Osteoblast (primary cell): ENCODE measurements at places on chromosomes 11 and 22. TPM values are rescaled to one million over a fixed set of nuclear protein-coding genes. Genes with fewer than 3 reads are reported as not detected.

TRPM5 gene
- total RNA-seq: under 0.01 TPM in 1 of 2 replicates, not detected in the other

NELL1 gene
- not detected in 2 replicates for total RNA-seq

DNA sequence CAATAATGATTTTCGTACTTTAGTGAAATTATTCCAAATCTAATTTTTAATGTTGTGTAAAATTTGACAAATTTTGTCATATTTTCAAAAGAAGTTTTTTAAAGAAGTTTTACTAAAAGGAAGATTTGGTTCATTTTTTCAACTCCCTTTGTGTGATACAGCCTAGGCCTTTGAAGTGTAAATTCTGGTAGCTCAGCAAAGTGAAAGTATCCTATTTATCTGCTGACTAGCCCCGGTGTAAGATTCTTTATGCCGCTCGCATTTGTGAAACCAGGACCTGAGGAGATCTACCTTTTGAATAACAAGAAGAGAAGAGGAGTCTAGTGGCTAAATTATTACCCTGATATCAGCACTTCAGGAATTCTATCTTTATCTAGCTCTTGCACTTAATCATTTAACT lies 177.4 kb downstream of the JRKL start:
- H3K36me3 ChIP-seq: no peaks in the 10 kb centered on the region
- DNase-seq: no peak
- H3K4me3 ChIP-seq: peak overlapping the region; percentile 61
- no peaks in the 10 kb centered on the region for H3K27me3 ChIP-seq
- no peaks in the 10 kb centered on the region for H3K4me1 ChIP-seq

GRCh38 chr11:587978-588380 lies 11.7 kb downstream of the PHRF1 start:
- H3K36me3 ChIP-seq: peaks cover 63% of the 10 kb centered on the region
- H3K4me1 ChIP-seq: peaks cover 9% of the 10 kb centered on the region
- DNase-seq: peak; percentile 95
- H3K27me3 ChIP-seq: no peaks in the 10 kb centered on the region
- H3K4me3 ChIP-seq: no peak overlapping the region
- H3K27ac ChIP-seq: peak overlapping the region; percentile 57

KDM4E gene
- not detected in 2 replicates for total RNA-seq

DNA sequence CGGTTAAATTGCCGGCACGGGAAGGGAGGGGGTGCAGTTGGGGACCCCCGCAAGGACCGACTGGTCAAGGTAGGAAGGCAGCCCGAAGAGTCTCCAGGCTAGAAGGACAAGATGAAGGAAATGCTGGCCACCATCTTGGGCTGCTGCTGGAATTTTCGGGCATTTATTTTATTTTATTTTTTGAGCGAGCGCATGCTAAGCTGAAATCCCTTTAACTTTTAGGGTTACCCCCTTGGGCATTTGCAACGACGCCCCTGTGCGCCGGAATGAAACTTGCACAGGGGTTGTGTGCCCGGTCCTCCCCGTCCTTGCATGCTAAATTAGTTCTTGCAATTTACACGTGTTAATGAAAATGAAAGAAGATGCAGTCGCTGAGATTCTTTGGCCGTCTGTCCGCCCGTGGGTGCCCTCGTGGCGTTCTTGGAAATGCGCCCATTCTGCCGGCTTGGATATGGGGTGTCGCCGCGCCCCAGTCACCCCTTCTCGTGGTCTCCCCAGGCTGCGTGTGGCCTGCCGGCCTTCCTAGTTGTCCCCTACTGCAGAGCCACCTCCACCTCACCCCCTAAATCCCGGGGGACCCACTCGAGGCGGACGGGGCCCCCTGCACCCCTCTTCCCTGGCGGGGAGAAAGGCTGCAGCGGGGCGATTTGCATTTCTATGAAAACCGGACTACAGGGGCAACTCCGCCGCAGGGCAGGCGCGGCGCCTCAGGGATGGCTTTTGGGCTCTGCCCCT lies 529 bp upstream of the CCND1 start:
- peaks cover 23% of the 10 kb centered on the region for H3K36me3 ChIP-seq
- peaks cover 51% of the 10 kb centered on the region for H3K4me1 ChIP-seq
- DNase-seq: peak; percentile 85
- peak overlapping the region; percentile 97 for H3K27ac ChIP-seq
- H3K4me3 ChIP-seq: peak overlapping the region; percentile 91

DNA sequence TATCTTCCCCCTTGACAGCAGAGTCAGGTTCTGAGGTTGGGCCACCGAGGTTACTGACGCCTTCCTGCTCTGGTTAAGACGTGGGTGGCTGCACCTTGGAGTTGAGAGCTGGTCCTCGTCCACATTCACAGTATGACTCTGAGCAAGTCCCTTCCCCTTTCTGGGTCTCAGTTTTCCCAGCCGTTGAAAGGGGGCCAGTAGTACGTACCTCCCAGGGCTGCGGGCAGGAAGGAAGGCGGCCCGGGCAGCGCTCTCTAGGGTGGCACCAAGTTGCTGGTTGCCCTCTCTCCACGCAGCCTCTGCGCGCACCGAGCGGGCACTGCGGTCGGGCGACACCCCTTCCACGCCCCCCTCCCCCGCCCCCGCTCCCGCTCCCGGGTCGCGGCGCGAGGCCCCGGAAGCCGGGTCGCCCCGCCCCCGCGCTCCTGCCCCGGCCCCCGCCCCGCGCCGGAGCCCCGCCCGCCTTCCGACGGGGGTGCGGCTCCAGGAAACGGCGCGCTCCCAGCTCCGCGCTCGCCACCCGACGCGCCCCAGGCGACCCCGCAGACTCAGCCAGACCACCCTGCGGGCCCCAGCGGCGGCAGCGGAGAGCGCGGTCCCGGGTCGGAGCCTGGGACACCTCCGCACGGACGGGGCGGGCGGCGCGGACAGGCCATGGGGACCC lies at the start of gene EHBP1L1:
TSS of gene EHBP1L1 (plus strand) at position 486 of the 664 bp plus-strand sequence. CDS start 250 bp downstream, outside the sequence.
- peak within 1 kb of the TSS; percentile 81 for H3K27ac ChIP-seq
- peaks cover 55% of the 10 kb centered on the region for H3K4me1 ChIP-seq
- H3K4me3 ChIP-seq: peak within 1 kb of the TSS; percentile 77
- no peaks in the 10 kb centered on the region for H3K27me3 ChIP-seq
- DNase-seq: peak; percentile 98

GRCh38 chr11:116557282-116557681 lies 215.5 kb downstream of the BUD13 start:
- no peaks in the 10 kb centered on the region for H3K36me3 ChIP-seq
- no peaks in the 10 kb centered on the region for H3K27me3 ChIP-seq
- no peak for DNase-seq

DNA sequence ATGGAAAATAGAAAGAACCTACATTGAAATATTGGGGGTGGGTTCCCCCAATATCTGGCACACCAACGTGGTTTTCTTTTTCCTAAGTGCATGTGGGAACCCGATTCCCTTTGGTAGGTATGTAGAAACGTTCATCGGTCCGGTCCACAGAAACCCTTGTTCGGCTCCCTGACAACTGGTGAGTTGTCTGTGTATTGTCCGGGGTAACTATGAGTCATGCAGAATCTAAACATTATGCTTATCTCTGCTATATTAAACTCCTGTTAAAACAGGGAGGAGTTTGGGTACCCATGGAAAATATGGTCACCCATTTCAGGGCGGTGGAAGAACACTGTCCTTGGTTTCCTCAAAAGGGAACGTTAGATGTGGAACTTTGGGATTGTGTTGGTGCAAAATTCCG lies 25.1 kb upstream of the ALDH3B2 start:
- peaks cover 13% of the 10 kb centered on the region for H3K27me3 ChIP-seq
- H3K27ac ChIP-seq: no peak overlapping the region
- H3K4me1 ChIP-seq: no peaks in the 10 kb centered on the region
- no peaks in the 10 kb centered on the region for H3K36me3 ChIP-seq
- no peak for DNase-seq

GRCh38 chr11:28699701-28700100 lies 591.5 kb downstream of the METTL15 start:
- no peak for DNase-seq
- peaks cover 8% of the 10 kb centered on the region for H3K4me1 ChIP-seq

HOATZ gene
- total RNA-seq: not detected in 2 replicates

- peaks cover 3% of the 10 kb centered on the region for H3K4me1 ChIP-seq
- H3K27ac ChIP-seq: no peak overlapping the region
- no peak overlapping the region for H3K4me3 ChIP-seq
- DNase-seq: peak; percentile 52
Observed at GRCh38 chr11:69135420-69136363, 20.0 kb upstream of the SMIM38 start.

- H3K4me1 ChIP-seq: peaks cover 10% of the 10 kb centered on the region
- no peak overlapping the region for H3K4me3 ChIP-seq
Observed at GRCh38 chr11:125073616-125074483, 10.7 kb downstream of the SLC37A2 start.

RGL4 gene
- not detected in 2 replicates for total RNA-seq

GRCh38 chr22:23828800-23829680 lies 9.8 kb downstream of the DERL3 start:
- no peak overlapping the region for H3K4me3 ChIP-seq
- H3K4me1 ChIP-seq: peaks cover 28% of the 10 kb centered on the region
- H3K27me3 ChIP-seq: no peaks in the 10 kb centered on the region

- H3K36me3 ChIP-seq: no peaks in the 10 kb centered on the region
- H3K4me1 ChIP-seq: peaks cover 34% of the 10 kb centered on the region
- peaks cover 1% of the 10 kb centered on the region for H3K27me3 ChIP-seq
- peak; percentile 84 for DNase-seq
Observed at GRCh38 chr22:32534252-32535235, 59.9 kb downstream of the FBXO7 start.

EFCAB6 gene
- 1.8 and 2.9 TPM in 2 replicates for total RNA-seq

KRTAP5-2 gene
- not detected in 2 replicates for total RNA-seq

DNA sequence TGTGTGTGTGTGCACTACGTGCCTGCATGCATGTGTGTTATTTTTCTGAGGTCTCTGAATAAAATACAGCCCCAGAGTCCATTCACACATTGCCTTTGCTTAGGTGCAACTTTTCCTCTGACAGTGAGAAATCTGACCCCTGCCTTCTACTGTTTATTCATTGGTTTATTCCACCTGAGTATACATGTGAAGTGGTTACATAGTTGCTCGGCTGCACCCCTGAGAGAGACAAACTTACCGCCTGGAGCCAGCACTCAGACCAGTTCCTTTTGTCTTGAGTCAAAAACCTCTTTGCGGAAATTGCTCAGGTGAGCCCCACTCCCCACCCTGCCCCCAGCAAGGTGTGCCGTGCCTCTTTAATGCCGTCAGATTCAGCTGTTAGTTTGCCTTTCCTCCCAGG lies 363.6 kb downstream of the BRD1 start:
- H3K36me3 ChIP-seq: no peaks in the 10 kb centered on the region
- H3K4me3 ChIP-seq: no peak overlapping the region
- H3K4me1 ChIP-seq: no peaks in the 10 kb centered on the region
- DNase-seq: no peak
- H3K27me3 ChIP-seq: no peaks in the 10 kb centered on the region

KCNK7 gene
- 0.29 TPM in 1 of 2 replicates, not detected in the other for total RNA-seq

MMP1 gene
- 0.72 and 1.5 TPM in 2 replicates for total RNA-seq

DNA sequence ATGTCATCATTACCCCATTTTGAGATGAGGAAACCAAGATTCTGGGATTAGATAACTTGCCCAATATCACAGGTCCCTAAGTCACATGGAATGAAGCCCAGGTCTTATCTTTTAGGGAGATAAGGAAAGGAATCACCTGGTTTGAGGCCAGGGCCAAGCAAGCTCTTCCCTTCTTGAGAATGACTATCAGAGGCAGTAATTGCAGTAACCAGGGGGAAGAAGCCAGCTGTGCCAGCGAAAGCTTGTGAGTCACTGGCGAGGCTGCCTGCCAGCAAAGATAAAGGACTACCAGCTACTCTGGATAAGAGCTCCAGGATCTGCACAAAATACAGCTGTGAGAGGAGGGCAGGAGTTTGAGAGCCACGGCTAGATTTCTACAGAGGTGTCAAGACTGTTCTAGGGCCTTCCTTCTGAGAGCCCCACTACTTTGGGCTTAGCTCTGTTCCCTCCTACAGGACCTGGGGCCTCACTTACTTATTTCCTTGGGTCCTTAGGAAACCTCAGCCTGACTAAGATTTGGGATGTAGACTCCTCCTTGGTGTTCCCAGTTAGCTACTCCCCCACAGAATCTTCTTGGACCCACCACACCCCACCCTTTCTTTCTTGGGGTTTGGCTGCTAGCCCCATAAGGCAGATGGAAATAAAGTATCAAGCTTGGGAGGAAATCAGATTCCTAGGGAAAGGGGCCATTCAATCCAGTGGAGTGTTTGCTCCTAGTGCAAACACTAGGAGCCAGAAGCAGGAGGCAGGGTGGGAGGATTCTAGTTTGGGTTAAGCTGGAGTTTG lies 9.7 kb upstream of the CCKBR start:
- DNase-seq: peak; percentile 96
- H3K27ac ChIP-seq: peak overlapping the region; percentile 35
- no peak overlapping the region for H3K4me3 ChIP-seq
- H3K36me3 ChIP-seq: no peaks in the 10 kb centered on the region
- H3K27me3 ChIP-seq: peaks cover 11% of the 10 kb centered on the region

GRCh38 chr11:46391578-46392420 lies at the start of gene CHRM4:
Gene CHRM4 (minus strand): TSS chr11:46391776. CDS start chr11:46386557, 5,219 bp downstream.
- H3K27me3 ChIP-seq: peaks cover 45% of the 10 kb centered on the region
- no peak within 1 kb of the TSS for H3K27ac ChIP-seq
- peak within 1 kb of the TSS; percentile 64 for H3K4me3 ChIP-seq
- H3K36me3 ChIP-seq: no peaks in the 10 kb centered on the region
- DNase-seq: peak; percentile 96
- peaks cover 15% of the 10 kb centered on the region for H3K4me1 ChIP-seq

- H3K27me3 ChIP-seq: no peaks in the 10 kb centered on the region
- H3K27ac ChIP-seq: no peak overlapping the region
- no peaks in the 10 kb centered on the region for H3K36me3 ChIP-seq
- H3K4me1 ChIP-seq: peaks cover 8% of the 10 kb centered on the region
Observed at GRCh38 chr11:77542296-77542695, 47.5 kb upstream of the AQP11 start.

GAS2 gene
- total RNA-seq: 0.36 and 0.88 TPM in 2 replicates

DNA sequence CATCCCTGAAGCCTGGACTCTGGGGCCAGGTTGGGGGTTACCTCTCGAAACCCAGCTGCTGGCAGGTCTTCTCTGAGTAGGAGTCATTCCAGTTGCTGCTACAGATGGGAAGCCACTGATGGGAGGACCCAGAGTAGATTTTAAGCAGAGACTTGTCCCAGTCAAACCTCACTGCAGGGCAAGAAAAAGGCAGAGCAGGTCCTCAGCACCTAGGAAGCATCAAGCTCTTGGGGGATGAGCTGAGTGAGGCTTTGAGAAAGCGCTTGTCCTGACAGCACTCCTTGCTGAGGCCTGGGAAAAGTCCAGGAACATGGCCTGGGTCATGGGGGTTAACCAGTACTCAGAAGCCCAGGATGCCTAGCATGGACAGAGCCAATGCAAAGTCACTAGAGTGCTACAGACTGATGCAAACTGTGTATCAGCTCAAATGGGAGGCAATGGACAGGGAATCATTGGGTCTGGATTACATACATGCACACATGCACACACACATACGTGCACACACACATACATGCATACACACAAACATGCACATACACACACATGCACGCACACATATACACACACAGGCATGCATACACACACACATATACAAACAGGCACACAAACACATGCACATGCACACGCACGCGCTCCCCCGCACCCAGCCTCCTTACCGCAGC lies 15.3 kb downstream of the TMPRSS13 start:
- H3K4me1 ChIP-seq: no peaks in the 10 kb centered on the region
- no peak overlapping the region for H3K27ac ChIP-seq
- no peaks in the 10 kb centered on the region for H3K27me3 ChIP-seq
- H3K36me3 ChIP-seq: no peaks in the 10 kb centered on the region

- H3K27me3 ChIP-seq: no peaks in the 10 kb centered on the region
- peak overlapping the region; percentile 61 for H3K27ac ChIP-seq
- H3K4me1 ChIP-seq: peaks cover 30% of the 10 kb centered on the region
- peaks cover 18% of the 10 kb centered on the region for H3K36me3 ChIP-seq
Observed at GRCh38 chr22:31944700-31945442, 536 bp downstream of the YWHAH start.

JAM3 gene
- 56.3 and 57.5 TPM in 2 replicates for total RNA-seq

APOA1 gene
- total RNA-seq: under 0.01 and 0.29 TPM in 2 replicates
